ENCODE measurements at places on chromosomes 13 and 19.
A peak's percentile ranks its signal among the peaks of the same experiment; 100 is the strongest.

DNA sequence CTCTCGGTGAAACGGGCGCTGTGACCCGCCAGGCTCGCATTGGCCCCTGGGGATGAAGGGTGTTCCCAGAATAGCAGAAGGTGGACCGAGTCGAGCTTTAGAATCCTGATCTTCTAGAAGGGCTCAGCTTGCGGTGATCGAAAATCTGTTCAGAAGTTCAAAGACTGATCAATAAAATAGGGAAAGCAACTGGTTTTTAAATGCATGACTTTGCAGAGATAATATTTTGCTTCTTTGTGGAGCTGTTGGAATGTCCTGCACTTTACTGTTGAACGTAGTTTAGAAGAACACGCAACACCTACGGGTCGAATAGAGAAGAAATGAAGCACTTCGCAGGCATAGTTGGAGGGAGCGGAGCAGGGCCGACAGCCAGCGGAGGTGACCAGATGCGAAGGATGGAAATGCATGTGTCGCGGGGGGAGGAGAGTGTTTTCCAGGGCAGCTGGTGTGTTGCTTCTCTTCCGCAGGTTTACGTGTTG is 766 bp downstream of the CEBPG start:
- no peak for DNase-seq

DNA sequence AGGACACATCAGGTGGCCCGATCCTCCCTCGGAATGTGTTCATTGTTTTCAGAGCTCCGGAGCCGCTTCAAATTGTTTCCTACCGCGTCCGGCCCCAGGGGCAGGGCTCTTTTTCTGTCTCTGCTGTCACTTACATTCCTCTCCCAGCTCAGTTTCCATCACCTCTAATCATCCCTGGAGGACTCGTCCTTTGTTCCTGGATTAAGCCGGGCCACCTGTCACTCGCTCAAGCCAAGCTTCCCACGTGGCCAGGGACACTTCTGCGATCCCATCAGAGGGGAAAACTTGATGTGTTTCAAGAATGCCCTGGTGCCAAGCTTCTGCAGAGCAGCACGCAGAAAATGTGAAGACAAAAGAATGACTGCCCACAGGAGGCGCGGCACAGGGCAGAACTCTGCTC is 13.5 kb downstream of the IL17D start:
- no peak for DNase-seq

DNA sequence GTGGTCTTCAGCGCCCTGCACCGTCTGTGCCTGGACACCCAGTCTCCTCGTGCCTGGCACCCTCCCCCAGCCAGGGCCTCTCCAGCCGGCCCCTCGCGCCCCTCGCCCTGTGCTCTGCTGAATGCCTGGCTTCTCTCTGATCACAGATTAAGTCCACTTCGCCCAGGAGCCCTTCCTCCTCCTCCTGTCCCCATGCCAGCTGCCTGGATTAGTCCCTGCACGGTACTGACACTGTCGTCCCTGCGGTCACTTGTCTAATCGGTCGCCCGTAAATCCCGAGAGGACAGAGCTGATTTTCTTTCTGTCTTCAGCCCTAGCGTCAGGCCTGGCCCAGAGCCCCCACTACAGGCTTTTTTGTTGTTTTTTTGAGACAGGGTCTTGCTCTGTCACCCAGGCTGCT is 6.6 kb downstream of the THOP1 start:
- DNase-seq = no peak

- DNase-seq = no peak
These were observed 10.2 kb downstream of the CARM1 start for GRCh38 chr19:10881403-10882107.

DNA sequence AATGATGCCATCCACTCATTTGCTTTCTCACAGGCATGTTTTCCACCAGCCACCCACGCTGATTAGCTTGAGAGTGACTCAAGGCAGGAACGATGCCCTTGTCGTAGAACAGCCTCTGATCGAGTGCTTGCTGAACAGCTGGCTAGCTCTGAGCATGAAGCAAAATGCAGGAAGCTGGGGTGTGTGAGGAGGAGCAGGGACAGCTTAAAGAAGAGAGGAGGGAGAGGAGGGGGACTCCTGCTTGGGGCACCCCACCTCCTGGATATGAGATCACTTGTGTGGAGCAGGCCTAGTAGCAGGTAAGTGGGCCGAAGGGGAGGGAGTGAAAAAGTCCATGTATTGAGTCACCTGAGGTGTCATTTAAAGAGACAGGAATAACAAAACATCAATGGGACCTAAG is 48.8 kb downstream of the IRS2 start:
- DNase-seq = no peak

- no peak for DNase-seq
These were observed 115.8 kb upstream of the TMTC4 start for GRCh38 chr13:100790405-100790804.

DNA sequence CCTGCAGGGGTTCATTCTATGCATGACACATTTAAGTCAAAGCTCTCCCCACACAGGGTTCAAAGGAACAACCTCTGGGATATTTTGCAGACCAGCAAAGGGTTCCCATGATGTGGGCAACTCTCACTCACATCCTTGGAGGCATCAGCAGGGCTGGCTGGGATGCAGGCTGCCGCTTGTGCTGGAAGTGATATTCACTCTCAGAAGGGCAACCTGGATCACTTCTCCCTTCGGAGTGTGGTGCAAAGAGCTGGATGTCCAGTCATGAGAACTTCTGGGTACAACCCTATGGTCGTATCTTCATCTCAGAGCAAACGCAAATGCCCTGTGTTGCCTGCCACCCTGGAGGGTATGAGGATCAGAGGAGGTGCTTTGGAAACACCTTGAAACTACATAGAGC is 98.6 kb downstream of the ZDHHC20 start:
- DNase-seq = no peak

- DNase-seq = no peak
These were observed 2.8 kb downstream of the KCTD15 start for GRCh38 chr19:33799476-33799875.

GRCh38 chr13:77026255-77026860 is 601 bp downstream of the FBXL3 start:
- peak; percentile 76 for DNase-seq

DNA sequence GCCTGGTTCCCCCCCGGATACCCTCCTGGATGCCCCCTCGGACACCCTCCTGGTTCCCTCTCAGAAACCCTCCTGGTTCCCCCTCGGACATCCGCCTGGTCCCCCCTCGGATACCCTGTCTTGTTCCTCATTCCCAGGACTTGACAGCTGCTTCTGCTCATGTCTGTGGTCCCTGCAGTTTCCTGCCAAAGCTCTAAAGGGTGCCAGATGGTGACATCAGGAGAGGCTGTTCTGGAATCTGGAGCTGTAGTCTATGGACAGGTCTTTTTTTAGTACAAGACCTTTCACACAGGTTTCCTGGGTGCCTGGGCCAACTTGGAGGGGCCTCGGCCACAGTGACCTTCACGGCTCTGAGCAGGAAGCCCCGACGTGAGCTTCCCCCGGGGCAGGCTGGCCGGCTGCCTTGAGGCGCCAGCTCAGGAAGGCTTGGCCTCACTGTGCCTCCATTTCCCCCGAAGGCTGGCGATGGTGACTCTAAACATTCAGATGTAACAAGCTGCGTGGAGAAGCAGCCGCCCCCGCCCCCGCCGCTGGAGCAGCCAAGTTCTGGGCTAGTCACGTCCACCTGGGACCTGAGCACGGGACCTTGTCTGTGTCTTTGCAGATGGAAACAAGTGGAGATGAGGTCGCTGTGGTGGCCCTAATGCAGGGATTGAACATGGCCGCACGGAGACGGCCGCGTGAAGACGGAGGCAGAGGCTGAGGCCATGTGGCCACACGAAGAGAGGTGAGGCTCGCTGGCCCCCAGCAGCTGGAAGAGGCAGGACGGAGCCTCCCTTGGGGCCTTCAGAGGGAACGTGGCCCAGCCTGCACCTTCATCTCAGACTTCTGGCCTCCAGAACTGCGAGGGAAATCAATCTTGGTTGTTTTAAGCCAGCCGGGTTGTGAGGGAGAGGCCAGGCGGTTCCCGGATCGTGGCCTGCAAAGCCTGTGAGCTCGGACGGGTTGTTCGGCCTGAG is 12.7 kb downstream of the SGTA start:
- DNase-seq = no peak

DNA sequence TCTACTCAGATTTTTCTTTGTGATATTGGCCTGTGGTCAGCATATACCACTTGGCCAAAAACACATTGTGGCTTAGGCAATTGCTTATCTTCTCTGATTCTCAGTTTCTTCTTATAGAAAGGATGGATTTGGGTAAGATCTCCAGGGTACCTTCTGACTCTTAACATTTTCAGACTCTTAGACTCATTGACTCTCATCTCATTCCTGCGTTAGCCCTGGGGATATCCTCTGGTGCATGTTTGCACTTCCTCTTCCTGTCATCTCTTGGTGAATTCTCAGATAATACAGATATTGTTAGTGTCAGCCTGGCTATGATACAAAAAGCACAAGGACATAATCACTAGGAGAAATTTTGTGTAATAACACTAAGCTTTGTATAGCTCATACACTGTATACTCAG is 492.5 kb upstream of the GPC6 start:
- DNase-seq = no peak

GRCh38 chr13:111232191-111232590 is 88.3 kb upstream of the TEX29 start:
- no peak for DNase-seq

DNA sequence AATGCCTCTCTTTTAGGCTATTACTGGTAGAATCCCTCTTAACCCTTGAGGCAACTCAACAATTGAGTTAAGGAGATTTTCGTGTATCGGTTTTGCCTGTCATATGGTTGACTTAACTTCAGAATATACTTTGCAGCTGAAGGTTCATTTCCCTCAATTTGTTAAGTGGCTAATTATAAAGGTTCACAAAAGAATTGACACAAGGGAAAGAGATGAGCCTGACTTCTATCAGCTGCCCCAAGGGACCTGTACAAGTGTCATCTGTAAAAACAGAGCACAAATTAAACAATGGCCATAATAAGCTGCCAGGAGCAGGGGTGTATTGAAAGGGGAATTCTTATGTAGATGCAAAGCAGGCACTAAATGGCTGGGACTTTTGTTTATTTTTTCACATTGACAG is 334.8 kb upstream of the OBI1 start:
- no peak for DNase-seq

DNA sequence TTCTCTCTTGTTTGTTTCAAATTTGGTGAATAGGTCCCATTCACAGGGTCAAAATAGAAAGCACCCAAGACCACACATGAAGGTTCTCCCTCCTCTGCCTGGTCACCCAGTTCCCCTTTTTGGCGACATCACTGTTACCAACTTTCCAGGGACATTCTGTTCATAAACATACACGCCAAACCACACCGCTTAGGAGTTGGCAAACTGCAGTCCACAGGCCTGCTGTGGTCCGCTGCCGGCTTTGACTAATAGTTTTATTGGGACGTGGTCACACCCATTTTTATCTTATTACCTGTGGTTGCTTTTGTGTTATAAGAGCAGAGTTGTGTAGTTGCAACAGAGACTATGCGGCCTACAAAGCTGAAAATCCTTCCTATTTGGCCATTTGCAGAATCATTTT is 24.2 kb downstream of the UHRF1 start:
- no peak for DNase-seq

GRCh38 chr13:47251771-47252170 is 354.9 kb upstream of the HTR2A start:
- no peak for DNase-seq

DNA sequence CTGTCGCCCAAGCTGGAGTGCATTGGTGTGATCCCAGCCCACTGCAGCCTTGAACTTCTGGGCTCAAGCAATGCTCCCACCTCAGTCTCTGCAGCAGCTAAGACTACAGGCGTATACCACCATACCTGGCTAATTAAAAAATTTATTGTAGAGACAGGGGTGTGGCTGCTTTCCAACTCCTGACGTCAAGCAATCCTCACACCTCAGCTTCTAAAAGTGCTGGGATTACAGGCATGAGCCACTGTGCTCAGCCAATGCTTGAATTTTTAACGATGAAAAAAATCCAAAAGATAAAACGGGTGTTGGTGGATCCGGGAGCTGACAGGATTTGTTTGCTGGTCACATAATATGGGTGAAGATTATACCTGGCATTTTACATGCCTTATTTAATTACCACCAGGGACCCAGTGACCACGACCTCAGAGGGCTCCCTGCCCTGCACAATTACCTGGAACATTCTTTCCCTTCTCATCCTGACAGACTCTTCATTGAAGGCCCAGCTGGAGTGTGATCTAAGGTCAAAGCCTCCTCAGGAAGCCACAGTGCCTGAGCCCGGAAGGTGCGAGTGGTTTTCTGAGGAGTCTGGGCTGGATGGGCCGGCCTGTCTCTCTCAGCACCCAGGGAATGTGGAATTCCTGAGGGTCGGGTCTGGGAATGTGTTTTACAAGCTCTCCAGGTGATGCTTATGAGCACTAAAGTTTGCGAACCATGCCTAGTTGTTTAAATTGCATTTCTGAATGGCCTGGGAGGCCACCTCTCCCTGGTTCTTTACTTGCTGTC is 193.3 kb downstream of the USP12 start:
- DNase-seq = no peak

- no peak for DNase-seq
These were observed 83.8 kb downstream of the LNX2 start for GRCh38 chr13:27536361-27537101.

DNA sequence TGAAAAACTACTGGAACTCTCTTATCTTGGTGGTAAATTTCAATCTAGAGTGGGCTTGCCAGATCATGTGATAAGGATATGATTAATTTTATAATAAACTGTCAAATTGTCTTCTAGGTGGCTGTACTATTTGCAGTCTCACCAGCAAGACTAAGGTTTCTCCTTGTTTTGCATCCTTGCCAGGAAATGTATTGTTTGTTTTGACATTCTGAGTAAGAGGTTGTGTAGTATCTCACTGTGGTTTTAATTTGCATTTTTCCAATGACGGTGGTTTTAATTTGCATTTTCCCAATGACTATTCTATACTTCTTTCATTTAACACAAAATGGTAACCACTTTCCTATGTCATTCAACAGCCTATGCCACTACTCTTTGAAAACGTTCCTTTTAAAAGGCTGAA is 2.0 kb downstream of the CAB39L start:
- no peak for DNase-seq

DNA sequence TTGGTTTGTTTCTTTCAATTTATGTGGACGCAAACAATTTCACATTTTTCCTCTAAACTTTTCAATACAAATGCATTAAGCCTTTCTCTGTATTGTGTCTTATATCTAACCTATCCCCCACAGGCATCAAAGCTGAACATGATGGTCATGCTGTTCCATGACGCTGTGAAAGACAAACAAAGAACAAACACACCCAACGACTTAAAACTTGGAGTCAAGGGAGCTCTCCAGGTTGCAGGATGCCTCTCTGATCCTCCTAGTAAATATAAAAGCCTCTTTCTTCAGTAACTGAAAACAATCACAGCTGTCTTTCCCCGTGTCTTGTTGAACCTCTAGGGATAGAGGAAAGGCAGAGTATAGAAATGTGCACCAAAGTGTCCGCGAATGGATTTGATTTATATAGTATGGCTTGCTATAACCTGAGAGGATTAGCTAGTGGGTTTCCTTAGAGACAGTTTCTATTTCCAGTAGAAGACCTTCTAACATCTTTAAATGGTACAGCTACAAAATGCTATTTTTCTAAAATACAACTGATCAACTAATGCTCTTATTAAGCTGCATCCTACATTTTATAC is 43.1 kb downstream of the PCDH9 start:
- DNase-seq = no peak

- DNase-seq = no peak
These were observed 14.9 kb downstream of the ARHGAP33 start for GRCh38 chr19:35789978-35790944.
